ENCODE measurements at places on chromosomes 1 and 21.

DNA sequence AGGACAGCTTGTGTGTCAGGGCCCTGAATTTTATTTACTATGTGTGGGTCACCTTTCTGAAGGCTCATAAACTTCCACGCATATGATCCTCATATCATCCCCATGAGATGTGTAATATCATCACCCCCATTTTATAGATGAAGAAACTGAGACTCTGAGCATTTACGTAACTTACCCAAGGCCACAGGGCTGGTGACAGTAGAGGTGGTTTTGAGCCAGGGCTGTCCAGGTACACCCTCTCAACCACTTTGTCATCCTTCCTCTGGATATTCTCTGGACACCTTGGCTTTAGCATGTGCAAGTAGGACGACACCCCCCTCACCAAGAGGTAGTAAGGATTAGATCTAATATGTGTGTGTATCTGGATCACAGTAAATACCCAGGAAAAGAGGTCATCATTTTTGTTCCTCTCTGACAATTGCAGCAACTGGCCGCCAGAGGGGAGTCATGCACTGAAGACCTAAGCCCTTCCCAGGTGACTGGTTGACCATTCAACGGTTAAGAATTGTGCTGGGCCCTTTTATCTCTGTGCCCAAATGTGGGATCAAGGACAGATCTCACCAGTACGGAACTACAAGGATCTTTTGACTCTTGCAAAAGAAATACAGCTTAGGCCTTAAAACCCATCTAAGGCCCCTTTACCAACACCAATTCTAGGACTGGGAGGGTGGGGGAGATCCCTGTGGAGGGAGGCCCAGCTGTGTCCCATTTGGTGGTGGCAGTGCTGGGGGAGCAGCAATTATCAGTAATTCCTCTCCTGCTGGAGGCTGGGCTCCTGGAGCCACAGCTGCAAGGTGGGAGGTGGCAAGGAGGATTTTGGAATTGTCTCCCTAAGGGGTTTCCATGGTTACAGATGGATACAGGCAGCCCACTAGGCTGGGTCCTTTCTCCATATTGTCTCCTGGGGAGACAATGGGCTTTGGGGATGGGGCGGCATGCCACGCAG is 13.7 kb upstream of the E2F2 start:
- DNase-seq, result peak; percentile 80

- no peak for DNase-seq
These were observed 85.7 kb upstream of the NGF start for GRCh38 chr1:115423776-115424175.

DNA sequence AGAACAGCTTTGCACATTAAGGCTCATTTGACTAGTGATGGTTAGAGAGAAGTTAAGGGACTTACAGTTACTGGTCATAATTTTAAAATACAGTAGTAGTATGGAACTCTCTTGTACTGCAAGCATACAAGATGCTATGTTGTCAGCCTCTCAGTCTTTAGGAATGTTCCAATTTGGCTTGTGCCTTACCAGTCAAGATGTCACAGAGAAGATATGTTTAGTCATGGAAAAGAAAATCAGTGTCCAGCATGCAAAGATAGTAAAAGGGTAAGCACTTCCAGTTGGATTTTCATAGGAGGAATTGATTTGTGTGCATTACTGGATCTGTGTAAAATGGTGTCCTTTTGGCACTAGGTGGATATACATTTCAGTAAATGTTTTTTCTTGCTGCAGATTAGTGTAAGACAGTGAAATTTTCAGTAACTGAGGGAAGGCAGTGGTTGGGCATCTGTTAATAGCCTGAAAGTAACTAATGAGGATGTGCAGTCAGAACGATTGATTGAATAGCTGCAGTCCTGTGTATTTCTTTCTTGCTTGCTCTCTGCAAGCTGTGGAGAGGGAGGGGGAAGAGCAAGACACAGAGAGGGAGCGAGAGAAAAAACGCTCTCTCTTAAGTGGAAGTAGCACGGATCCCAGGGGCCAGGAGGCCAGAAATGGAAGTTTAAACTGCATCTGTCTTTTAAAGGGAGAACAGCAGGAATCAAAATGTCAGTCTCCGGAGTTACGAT is 108.2 kb downstream of the CLEC20A start:
- DNase-seq, result peak; percentile 45

- no peak for DNase-seq
These were observed 64.7 kb downstream of the S100B start for GRCh38 chr21:46540087-46540710.

- DNase-seq, result peak; percentile 63
These were observed 101.4 kb downstream of the PBX1 start for GRCh38 chr1:164660412-164660772.
